ENCODE measurements at places on chromosomes 7 and 10. TPM values are rescaled to one million over a fixed set of nuclear protein-coding genes. Genes with fewer than 3 reads are reported as not detected.

GRCh38 chr10:11931038-11931437, 107.9 kb downstream of the PROSER2 start:
- no peak for DNase-seq

DNA sequence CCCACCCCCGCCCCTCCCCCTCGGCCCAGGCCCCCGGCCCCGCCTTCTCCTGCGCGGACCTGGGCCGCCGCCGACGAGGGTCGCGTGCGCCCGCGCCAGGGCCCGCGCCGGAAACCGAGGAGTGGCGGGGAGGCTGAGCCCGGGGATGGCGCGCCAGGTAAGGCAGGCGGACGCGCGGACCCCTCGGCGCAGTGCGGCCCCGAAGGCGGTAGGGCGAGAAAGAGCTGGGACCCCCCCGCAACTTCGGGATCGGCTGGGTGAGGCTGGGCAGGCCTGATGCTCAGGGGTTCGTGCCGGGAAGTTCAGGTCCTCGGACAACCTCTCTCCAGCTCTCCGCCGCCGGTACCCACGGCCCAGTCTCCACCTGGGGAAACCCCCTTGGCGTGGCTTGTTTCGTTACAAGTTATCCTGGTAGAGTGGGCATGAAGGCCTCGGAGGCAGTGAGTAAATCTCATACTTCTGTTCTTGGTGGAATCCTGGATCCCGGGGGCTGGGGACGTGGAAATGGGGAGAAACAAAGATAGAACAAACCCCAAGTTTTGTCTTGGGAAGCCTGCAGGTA, 58.4 kb downstream of the ZNF467 start:
- DNase-seq: no peak

GRCh38 chr7:158248816-158249215, 338.8 kb downstream of the PTPRN2 start:
- no peak for DNase-seq

GRCh38 chr10:67664942-67665341, 31.1 kb downstream of the CTNNA3 start:
- DNase-seq: no peak

DNA sequence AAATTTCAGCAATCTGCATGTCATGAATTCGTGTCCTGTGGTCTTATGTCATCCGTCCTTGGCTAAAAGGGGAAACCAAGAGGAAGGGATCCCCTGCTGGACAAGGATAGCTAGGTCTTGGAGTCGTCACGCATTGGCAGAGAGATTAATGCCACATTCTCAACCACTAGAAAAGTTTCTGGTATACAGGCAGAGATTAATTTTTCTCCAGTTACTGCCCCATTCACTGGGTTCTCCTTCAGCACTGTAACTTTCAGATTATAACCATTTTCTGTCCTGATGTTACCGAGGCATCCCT, 1060.6 kb upstream of the AUTS2 start:
- no peak for DNase-seq

GRCh38 chr10:24866604-24867583, 85.5 kb downstream of the PRTFDC1 start:
- no peak for DNase-seq

Gene CRHR2
- not detected for total RNA-seq

GRCh38 chr7:40604601-40605438, 470.0 kb downstream of the SUGCT start:
- no peak for DNase-seq

Gene GPR85
- not detected for total RNA-seq

DNA sequence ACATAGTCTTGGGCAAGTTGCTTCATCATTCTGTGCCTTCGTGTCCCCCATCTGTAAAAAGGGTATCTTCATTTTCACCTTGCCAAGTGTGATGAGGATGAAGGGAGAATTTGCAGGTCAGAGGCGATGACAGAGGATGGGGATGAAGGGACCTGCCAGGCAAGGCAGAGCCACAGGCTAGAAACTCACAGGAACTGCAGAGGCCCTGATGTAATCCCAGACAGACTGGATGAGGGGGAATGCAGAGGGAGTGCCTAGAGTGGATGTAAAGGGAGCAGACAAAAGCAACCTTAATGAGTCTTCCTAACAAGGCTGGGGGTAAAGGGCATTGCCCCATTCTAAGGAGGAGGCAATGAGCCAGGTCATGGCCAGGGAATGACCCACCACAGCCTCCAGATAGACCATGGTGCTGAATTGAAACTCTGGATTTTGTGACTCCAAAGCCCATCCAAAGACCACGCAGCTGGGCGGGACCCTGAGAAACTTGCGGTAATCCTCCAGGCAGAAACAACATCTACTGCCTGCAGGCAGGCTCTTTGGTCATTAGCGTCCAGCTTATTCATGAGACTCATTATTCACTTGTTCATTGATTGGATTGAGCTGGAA, 1.9 kb downstream of the ANTXRL start:
- DNase-seq: no peak

Gene GATA3
- total RNA-seq: 1.7 TPM

- DNase-seq: no peak
These were observed 36.6 kb downstream of the RBM28 start for GRCh38 chr7:128307061-128307460.

Gene GDF10
- total RNA-seq: not detected

GRCh38 chr10:130046591-130046990, 64.0 kb downstream of the C10orf143 start:
- no peak for DNase-seq

GRCh38 chr7:127873151-127873550, 158.1 kb downstream of the LRRC4 start:
- DNase-seq: no peak

Gene ZNF37A
- 2.6 TPM for total RNA-seq

Gene CDC14C
- not detected for total RNA-seq

DNA sequence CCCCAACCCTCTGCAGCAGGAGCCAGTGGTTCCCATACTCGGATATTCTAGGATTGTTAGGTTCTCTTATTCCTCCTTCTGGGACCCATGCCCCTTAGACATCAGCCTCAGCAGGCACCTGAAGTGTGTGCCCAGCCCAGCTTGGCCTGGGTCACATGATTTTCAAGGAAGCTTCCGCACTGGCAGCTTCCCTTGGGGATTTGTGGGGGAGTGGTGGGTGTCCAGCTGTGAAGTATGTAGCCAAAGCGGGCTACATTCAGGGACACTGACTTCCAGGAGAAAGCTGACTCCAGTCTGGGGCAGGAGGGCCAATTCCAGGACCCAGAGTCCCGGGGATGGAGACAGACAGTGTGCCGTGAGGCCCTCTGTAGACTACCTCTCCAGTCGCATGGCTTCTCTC, 1.3 kb downstream of the LDB1 start:
- peak; percentile 31 for DNase-seq

Gene NANOS1
- 22.5 TPM for total RNA-seq

DNA sequence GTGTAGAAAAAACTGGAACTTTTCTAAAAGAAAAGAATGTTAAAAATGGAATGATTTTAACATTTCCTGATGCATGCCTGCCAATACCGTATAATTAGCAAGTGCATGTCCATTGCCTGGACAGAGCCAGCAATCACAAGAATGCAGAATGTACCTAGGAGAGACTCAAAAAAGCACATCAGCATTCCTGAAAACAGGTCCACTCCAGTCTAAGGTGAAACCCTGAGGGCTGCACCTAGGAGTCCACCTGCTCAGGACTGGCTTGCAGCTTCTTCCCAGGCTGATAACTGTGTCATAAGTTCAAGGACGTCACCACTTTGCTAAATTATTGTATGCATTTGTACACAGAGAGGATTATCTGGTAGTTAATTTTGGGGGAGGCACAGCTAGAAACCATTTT, 5.4 kb downstream of the CCDC201 start:
- no peak for DNase-seq

- DNase-seq: no peak
These were observed 16.7 kb upstream of the DMBT1 start for GRCh38 chr10:122543676-122544445.

- DNase-seq: no peak
These were observed 172.9 kb downstream of the WDR37 start for GRCh38 chr10:1229116-1229515.

GRCh38 chr7:2477447-2478398, 1.5 kb upstream of the GRIFIN start:
- DNase-seq: no peak

Gene CYP26C1
- not detected for total RNA-seq

Gene TMEM196
- total RNA-seq: not detected

GRCh38 chr7:89247207-89247606, 451.7 kb upstream of the TEX47 start:
- no peak for DNase-seq

DNA sequence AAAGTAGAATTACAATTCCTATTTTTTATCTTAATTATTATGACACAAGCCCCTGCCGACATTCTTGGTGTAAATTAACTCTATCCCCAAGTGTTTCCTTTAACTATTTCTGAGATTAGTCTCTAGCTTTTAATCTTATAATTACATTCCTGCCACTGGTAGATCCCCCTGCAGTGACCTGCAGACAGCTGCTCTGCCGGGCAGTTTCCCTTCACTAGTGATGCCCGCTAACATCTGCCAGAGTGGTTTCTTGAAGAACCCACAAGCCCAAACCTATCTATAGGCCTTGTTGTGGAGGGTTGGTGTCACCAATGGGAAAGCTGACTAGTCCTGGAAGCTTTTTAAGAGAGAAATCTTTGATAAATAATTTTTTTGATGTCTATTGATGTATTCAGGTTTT, 50.0 kb downstream of the ADAM22 start:
- DNase-seq: no peak

- no peak for DNase-seq
These were observed 762 bp downstream of the PON1 start for GRCh38 chr7:95323410-95324129.
